Stromal cell of bone marrow (primary cell): ENCODE measurements at places on chromosomes 16 and 17.

DNA sequence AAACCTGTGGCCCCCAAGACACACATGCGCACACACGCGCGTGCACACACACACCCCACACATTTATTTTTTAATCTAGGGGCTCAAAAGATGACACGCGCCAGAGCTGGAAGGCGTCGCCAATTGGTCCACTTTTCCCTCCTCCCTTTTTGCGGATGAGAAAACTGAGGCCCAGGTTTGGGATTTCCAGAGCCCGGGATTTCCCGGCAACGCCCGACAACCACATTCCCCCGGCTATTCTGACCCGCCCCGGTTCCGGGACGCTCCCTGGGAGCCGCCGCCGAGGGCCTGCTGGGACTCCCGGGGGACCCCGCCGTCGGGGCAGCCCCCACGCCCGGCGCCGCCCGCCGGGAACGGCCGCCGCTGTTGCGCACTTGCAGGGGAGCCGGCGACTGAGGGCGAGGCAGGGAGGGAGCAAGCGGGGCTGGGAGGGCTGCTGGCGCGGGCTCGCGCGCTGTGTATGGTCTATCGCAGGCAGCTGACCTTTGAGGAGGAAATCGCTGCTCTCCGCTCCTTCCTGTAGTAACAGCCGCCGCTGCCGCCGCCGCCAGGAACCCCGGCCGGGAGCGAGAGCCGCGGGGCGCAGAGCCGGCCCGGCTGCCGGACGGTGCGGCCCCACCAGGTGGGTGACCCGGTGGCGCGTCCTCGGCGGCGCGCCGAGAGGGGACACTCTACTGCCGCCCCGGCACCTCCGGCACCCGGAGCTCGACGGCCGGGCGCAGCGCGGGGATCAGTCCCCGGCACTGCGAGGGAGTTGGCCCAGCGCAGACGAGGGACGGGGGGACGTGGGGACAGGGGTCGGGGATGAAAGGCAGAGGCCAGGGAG lies at the start of gene STAT5A:
Gene STAT5A, plus strand, starts transcription at position 522 of the 826 bp plus-strand sequence. CDS start 914 bp downstream, outside the sequence.
- DNase-seq: peak; percentile 73

- DNase-seq: peak; percentile 77
Measured at GRCh38 chr17:68101075-68101986, 65.8 kb downstream of the KPNA2 start.

DNA sequence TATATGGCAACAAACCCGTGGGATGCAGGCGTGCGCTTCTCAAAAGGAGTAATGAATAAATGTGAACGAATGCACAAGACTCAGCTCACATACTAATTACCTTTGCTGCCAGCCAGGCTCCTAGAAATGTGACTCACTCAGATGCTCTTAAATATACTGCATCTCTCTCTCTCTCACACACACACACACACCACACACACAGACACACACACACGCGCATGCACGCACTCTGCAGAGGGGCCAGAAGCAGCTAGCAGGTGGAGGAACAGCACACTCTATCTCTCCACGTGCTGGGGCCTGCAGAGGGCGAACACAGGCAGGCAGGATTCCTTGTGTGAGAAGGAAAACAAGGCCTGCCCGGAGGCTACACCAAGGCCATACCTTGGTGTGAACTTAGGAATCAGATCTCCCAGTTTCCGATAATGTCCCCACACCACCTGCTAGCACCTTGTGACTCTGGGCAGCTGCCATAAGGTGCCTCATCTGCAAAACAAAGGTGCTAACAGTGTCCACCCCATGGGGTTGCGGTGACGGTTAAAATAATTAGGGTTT lies 5.3 kb downstream of the GPRC5B start:
- no peak for DNase-seq

GRCh38 chr16:51392521-51393187 lies 241.6 kb upstream of the SALL1 start:
- peak; percentile 31 for DNase-seq

GRCh38 chr17:39722104-39722503 lies 8.2 kb downstream of the MIEN1 start:
- DNase-seq: no peak

- DNase-seq: no peak
Measured at GRCh38 chr16:88406096-88407041, 23.6 kb downstream of the ZNF469 start.

- no peak for DNase-seq
Measured at GRCh38 chr17:18974407-18975149, 22.6 kb downstream of the SLC5A10 start.

DNA sequence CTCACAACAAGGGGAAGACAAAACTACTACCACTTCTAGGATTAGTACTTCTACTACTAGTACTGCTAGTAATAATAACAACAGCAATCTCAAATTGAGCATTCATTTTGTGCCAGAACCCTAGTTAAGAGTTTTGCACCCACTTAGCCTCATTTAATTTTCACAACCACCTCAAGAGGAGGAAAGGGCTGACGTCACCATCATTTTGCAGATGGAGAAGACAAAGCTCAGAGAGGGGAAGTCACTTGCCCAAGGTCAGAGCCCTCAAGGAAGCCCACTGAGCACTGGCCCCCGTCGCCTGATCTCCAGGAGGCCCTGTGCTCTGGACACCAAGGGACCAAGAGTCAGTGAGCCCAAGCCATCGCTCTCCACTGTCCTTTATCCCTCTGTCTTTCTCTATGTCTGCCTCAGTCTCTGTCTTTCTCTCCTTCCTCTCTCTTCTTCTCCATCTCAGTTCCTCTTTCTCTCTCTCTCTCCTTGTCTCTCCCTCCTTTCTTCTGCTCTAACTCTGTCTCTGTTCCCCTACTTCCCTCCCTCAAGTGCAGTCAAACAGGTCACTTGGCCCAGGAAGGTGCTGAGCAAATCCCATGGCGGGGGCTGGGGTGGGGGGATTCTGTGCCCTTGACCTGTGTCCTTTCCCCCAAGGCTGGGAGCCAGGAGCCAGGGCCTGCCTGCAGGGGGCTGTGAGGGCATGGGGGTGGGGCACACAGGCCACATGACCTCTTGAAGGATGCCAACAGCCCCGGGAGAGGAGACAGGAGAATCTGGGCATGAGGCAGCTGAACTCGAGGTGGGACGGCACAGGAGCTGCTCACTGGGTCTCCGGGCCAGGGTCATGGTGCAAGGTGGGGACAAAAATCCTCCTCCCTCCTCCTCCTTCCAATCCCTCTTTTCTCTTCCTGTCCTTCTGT lies 11.2 kb upstream of the NGFR start:
- DNase-seq: no peak

GRCh38 chr17:79993390-79994227 lies 42.1 kb downstream of the TBC1D16 start:
- peak; percentile 79 for DNase-seq

GRCh38 chr17:60671482-60671881 lies 6.2 kb upstream of the BCAS3 start:
- no peak for DNase-seq

GRCh38 chr16:22671301-22672076 lies 142.5 kb upstream of the HS3ST2 start:
- DNase-seq: no peak

GRCh38 chr16:1818204-1818872 lies 8.3 kb downstream of the HAGH start:
- DNase-seq: no peak

DNA sequence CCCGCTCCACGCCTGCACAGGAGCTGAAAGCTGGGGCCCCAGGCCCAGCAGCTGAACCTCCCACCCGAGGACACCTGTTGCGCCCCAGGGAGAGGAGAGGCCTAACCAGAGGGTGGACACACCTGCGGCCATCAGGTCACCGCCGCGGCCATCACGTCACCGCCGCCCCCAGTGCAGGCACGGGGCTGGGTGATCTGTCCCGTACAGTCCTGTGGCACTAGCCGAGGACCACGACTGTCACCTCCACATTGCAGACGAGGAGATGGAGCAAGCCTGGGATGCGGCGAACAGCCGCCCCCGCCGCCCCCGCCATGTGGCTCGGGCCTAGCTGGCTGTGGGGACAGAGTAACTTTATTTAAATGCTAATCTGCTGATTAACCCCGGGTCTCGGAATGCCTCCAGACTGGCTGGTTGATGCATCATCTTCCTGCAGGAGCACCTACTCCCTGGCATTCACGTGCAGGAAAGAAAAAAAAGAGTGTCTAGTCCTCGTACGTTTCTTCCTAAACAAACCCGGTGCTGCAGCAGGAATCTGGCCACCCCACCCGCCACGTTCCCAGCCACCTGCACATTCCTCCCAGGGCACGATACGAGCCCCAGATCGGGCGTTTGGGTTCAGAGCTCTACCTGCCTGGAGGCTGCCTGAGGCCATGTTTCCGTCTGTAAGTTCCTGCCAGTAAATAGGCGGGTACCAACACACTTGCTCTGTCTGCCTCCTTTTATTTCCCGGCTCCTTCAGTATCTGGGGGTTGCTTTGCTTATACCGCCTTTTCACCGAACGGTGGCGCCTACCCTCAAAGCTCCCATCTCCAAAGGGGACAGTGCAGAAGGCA lies 29.9 kb downstream of the PIEZO1 start:
- no peak for DNase-seq

DNA sequence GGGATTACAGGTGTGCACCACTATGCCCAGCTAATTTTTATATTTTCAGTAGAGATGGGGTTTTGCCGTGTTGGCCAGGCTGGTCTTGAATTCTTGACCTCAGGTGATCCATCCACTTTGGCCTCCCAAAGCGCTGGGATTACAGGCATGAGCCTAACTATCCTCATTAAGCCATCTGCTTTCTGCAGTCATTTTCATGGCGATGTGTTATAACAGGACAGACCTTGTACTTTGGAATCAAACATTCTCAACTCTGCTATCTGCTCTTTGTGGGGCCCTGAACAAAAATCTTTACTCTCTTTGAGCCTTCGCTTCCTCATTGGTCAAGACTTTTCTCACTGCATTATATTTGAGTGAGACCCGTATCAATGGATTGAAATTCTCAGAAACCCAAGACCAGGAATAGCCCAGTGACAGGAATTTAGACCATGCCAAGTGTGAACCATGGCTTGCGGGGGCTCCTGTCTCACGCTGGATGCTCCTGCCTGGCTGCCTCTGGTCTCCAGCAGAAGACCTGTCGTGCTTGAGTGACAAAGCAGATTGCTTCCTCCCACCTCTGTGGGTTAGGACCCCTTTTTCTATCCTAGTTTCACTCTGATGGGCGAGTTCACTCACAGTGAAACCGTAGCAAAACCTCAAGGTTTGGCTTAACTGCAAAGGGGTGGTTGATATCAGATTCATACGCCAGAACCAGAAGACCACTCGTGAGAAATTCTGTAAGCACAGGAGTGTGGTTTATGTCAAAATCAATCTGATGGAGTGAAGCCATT lies 519.1 kb downstream of the MAF start:
- DNase-seq: no peak

- DNase-seq: no peak
Measured at GRCh38 chr17:81603846-81604610, 32.9 kb downstream of the NPLOC4 start.

- no peak for DNase-seq
Measured at GRCh38 chr16:66057057-66057456, 309.4 kb upstream of the CDH5 start.

- no peak for DNase-seq
Measured at GRCh38 chr17:21368545-21369246, 7.5 kb upstream of the KCNJ12 start.

- no peak for DNase-seq
Measured at GRCh38 chr16:67773569-67774456, 32.5 kb downstream of the RANBP10 start.

DNA sequence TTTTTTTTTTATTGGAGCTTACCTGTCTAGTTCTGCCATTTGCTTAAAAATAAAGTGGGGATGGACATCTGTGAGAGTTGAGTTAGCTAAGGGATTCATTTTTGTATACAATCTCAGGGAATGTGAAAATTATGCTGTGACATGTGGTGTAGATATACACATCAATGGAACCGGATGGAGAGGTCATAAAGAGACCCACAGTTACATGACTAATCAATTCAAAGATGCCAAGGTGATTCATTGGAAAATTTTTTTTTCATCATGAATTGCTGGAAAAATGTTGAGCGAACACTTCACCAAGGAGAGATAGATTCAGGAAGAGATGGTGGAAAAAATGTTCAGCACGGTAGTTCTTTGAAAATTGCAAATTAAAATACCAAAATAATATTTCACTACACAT lies 605.4 kb upstream of the KIF2B start:
- DNase-seq: no peak

DNA sequence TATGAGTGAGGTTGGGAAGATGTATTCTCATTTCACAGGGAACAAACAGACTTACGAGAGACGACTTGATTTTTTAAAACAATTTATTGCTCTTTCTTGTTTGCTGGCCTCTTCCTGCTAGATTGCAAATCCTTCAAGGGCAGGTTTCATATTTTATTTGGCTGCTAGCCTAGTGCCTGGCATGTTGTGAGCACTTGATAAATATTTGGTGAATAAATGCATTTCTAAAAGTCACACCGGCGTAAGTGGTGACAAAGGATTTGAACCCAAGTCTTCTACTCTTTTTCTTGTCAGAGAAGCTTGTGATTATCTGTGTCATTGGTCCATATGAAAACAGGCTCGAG lies 1.4 kb downstream of the WWP2 start:
- no peak for DNase-seq

DNA sequence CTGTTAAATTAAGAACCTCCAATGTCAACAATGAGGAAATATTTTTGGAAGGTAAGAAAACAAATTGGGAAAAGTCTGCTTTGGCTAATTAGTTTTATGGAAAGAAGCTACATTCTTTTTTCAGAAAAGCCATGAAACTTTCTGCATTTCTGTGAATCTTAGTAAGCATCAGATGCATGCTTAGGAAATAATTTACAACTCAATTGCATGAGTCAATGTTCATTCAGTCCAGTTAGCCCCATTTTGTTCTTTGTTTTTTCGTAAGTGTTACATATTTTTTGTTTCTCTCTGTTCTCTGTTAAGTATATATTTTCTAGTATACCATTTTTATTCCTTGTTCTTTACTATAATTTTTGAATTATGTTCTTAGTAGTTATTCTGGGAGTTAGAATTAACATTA lies 195.2 kb upstream of the KIF2B start:
- peak; percentile 34 for DNase-seq

GRCh38 chr17:39132192-39132610 lies 19.2 kb downstream of the PLXDC1 start:
- DNase-seq: peak; percentile 94

GRCh38 chr16:67447508-67448076 lies 16.7 kb downstream of the HSD11B2 start:
- no peak for DNase-seq

DNA sequence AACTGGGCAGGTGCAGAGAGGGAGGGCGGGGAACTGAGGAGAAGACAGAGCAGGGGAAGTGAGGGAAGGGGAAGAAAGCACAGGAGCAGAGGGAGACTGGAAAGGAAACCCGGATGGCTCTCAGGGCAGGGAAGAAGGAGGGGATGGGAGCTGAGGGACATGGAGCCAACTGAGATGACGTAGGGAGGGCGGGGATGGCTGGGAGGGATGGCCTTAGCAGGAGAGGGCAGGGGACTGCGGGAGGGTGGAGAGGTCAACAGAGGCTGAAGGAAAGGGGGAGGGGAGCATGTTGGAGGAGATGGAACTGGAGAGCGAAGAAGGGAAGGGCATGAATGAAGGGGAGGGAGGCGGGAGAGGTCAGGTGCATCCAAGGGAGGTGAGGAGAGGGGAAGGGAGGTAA lies 81.9 kb downstream of the KCNJ12 start:
- no peak for DNase-seq
